Activated CD8-positive, alpha-beta memory T cell treated with anti-CD3 and anti-CD28 coated beads for 1 hour (primary cell): ENCODE measurements at places on chromosomes 13 and 19.

DNA sequence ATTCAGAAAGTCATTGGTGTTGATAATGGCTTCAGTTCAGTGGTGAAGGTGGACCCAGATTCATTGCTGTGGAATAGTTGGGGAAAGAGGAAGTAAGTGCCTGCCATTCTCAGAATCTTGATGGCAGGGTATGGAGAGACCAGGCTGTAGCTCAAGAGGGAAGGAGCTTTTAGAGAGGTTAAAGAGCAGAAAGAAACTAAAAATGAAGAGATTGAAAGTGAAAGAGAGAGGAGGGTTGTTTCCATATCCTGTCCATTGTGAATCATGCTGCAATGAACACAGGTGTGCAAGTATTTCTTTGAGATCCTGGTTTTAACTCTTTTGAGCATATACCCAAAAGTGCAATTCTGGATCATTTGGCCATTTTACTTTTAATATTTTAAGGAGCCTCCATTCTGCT lies 12.5 kb downstream of the GJB6 start:
- no peak for DNase-seq

- no peak for DNase-seq
These were observed 114.8 kb downstream of the LRCH1 start for GRCh38 chr13:46667687-46668281.

GRCh38 chr19:49415102-49415809 lies 8.0 kb downstream of the PTH2 start:
- DNase-seq: no peak

- no peak for DNase-seq
These were observed at the start of gene SYT5 for GRCh38 chr19:55179606-55180484. Gene SYT5 (minus strand): TSS chr19:55180289. CDS start chr19:55179041, 1,248 bp downstream.

- DNase-seq: no peak
These were observed 43.9 kb downstream of the CAB39L start for GRCh38 chr13:49399801-49400472.
